ENCODE measurements at places on chromosomes 2 and 18.

GRCh38 chr2:152925547-152926448 is 207.4 kb downstream of the ARL6IP6 start:
- peak; percentile 24 for DNase-seq

GRCh38 chr2:189579585-189580186 is 900 bp downstream of the SLC40A1 start:
- DNase-seq = no peak

DNA sequence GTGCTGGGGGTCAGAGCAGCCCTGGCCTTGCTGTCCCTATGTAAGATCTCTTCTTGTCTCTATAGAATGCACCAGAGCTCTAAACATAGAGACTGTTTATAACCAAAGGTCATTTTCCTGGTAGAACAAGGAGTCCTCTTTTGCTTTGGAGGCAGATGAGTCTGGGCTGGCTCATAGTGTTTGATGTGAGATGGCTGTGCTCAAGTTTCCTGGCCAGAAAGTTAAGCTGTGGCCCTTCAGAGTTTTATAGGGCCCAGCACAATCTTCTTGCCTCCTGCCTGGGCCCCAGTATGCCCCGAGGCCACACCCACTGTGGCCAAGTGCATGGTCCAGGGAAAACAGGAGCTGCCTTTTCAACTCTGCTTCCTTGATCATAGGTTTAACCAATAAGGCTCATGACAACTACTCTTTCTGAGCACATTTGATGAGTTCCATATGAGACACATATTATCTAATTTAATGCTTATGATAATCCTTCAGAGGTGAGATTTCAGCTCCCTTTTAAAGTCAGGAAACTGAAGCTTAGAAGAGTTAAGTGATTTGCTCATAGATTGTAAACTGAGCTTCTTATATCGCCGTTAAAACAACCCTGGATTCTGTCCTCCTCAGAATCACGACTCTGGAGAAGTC is 66.3 kb downstream of the MYCN start:
- no peak for DNase-seq

GRCh38 chr2:234621120-234621519 is 124.2 kb upstream of the ARL4C start:
- DNase-seq = no peak

- no peak for DNase-seq
These were observed 220.8 kb downstream of the GULP1 start for GRCh38 chr2:188512456-188512855.
